Retinal pigment epithelial cell (primary cell): ENCODE measurements at places on chromosomes 2 and 18.

DNA sequence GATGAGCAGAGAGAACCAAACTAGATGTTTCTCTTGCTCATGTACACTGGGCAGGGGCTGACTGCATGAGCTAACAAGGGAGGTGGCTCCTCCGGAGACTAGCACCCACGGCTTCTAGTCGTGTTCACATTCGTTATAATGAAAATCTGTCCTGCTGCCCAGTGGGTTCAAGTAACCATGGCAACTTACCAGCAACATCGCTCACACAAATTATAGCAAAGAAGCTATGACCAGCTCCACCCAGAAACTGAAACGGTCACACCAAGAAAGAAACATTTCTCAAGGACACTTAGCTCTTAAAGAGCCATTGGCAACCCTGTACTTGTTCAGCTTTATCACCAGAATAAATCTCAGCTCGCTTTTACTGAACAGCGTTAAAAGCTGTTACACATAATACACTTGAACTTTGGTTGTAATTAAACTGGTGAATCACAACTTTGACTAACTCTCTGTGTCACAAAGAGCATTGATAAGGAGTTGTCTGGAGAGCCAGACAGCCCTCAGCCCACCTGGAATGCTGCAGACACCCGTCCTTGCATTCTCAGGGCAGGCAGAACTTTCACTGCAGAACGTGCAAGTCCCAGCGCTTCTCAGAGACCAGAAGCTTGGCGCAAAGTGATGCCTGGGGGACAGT, 141.2 kb downstream of the PID1 start:
- DNase-seq: no peak

- DNase-seq: no peak
These were observed 32.3 kb downstream of the FHOD3 start for GRCh38 chr18:36329684-36330434.

DNA sequence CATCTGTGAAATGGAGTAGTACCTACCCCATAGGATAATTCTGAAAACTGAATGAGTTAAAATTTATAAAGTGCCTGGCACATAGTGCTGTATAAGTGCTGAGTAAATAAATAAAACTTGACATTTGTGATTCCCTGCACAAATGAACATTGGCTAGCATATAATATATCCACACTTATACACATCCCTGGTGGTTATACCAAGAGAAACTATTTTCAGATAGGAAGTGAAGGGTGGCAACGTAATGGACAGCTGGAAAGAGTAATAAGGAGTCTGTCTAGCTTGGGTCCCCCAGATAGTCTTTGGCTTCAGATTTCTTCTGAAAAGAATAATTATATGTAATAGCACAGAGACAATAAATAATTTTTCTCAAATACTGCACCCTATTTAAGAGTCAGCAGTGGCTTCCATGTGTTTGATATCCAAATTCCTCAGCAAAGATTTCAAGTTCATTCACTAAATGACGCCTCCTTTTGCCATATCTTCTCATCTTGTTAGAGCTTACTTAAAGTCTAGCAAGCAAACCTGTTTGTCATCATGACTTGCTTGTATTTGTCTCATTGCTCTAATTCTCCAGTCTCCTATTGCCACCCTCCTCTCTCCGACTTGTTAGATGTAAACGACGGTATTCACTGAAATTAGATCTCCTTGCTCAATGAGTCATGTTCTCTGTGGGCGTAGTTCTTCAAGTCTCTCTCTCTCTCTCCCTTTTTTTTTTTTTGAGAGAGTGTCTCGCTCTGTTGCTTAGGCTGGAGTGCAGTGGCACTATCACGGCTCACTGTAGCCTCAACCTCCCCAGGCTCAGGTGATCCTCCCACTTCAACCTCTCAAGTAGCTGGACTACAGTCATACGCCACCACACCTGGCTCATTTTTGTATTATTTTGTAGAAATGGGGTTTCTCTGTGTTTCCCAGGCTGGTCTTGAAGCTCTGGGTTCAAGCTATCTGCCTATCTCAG, 8.7 kb upstream of the ADGRF3 start:
- peak; percentile 91 for DNase-seq

DNA sequence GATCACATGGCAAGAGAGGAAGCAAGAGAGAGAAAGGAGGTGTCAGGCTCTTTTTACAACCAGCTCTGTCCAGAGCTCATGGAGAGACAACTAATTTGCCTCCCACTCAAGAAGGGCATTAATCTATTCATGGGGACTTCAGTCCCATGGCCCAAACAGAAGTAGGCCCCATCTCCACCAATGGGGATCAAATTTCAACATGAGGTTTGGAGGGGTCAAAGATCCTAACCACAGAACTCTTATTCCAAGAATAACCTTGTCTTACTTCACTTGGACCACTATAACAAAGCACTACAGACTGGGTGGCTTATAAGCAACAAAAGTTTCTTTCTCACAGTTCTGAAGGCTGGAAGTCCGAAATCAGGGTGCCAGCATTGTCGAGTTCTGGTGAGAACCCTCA, 31.8 kb downstream of the GRB14 start:
- no peak for DNase-seq

- no peak for DNase-seq
These were observed 699.9 kb upstream of the SLC8A1 start for GRCh38 chr2:41151746-41152145.

DNA sequence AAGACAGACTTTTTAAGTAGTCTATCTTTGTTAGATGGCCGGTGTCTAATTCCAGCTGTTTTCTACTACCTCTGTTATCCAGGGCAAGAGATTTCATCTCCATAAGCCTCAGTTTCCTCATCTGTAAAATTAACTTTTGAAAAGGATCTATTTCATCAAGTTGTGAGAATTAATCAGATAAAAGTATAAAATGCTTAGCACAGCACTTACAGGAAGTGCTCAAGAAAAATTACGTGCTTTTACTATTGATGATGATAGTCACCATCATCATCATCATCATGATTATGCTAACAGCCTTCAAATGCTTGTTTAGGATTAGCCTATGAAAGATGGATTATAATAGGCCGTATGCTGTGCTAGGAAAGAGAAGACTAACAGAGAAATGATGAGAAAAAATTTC, 76.2 kb downstream of the CYRIA start:
- DNase-seq: no peak

GRCh38 chr2:45813003-45813941, 161.8 kb downstream of the PRKCE start:
- DNase-seq: no peak

DNA sequence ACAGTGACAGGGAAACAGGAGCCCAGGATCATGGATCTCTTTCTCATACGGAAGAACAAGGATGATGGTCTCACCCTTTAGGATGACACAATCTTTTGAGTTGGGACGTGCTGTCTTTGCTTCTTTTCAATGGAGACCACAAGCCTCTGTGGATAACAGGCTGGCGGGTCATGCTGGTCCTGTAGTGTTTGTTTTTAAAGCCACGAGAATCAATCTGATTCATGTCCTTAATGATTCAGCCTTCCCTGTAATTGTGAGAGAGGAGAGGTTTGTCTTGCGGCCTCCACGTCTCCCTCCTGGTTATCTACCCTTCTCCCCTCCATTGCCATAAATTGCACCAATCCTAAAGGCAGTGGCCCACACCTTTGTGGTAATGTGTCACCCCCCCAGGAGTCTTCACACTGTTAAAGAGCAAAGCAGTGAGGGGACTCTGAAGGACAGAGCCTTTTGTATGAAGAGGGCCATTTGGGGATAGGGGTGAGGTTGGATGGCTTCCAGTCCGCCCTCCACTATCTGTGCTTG, 87.7 kb upstream of the TGFA start:
- no peak for DNase-seq

DNA sequence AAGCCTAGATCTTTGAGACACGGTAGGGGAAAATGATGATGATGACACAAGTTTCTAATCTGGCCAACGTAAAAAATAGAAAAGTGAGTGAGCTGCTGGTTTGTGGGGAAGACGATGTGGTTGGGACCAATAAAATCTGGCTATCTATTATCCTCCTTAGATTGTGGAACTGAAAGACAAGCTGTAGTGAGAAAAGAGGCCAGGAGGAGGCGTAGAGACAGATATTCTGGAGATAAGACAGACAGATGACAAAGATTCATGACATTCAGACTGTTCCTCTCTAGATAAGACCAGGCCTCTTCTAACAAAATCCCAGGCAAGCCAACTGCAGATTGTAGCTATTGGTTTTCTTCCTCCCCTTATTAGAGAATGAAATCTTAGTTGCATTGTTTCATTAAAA, 376.3 kb upstream of the UBE2E3 start:
- no peak for DNase-seq
